ENCODE measurements at places on chromosomes 13 and 19. TPM values are rescaled to one million over a fixed set of nuclear protein-coding genes. Genes with fewer than 3 reads are reported as not detected.

GRCh38 chr13:26253787-26254582 is at the start of gene CDK8:
Gene CDK8, plus strand, starts transcription at chr13:26254129. Its CDS starts 513 bp downstream, at chr13:26254642.
- DNase-seq: peak; percentile 94

The MAMSTR gene
- total RNA-seq: 0.16 TPM

DNA sequence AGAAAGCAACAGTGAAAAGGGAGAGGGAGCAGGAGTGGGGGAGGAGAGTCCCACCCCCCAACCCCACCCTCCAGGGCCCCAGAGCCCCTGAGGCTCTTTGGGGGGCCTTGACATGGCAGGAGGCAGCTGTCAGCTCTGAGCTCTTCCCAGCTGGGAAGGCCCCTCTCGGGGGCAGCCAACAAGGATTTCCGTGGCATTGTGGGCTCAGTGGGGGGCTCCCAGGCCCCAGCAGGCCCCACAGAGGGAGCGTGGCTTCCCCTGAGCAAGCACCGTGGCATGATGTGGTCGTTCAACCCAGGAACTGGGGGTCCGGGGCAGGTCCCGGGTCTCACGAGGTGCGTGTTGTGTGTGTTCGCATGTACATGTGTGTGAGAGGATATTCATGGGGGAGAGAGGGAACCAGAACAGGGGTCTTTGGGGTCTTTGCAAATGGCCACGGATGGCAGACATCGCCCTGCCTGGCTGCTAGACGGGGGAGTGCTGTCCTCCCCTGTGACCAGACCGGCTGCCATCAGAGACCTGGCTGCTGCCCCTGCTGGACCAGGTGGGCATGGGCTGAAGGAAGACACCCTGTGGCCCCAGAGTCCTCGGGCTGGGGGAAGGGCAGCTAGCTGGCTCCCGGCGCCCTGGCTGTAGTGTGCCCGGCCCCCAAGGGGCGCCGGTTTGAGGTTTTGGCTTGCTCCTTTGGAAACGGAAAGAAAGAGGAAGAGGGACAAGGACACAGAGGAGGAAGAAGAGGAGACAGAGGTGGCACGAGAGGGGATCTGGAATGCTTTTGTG is 3.7 kb upstream of the AKAP8L start:
- DNase-seq: no peak

DNA sequence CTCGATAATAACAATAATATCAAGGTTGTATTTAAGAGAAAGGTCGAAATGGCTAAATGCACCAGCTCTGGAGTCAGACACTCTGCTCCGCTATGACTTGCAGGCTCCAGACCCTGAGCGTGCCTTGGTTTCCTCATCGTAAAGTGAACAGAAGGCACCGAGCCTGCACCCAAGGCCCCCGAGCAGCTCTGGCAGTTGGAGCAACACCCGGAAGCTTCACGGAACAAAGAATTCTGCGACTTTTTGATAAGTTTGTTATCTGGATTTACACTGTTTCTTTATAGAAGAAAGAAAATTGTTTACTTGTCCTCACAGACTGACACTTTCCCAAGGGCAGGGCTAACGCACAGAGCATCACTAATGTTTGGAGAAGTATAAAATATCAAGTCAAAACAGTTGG is 4.4 kb downstream of the GRTP1 start:
- DNase-seq: no peak

Data from SJSA1 (cell line).